Retina (tissue), 1 donor: ENCODE measurements at places on chromosomes 1 and 21.

DNA sequence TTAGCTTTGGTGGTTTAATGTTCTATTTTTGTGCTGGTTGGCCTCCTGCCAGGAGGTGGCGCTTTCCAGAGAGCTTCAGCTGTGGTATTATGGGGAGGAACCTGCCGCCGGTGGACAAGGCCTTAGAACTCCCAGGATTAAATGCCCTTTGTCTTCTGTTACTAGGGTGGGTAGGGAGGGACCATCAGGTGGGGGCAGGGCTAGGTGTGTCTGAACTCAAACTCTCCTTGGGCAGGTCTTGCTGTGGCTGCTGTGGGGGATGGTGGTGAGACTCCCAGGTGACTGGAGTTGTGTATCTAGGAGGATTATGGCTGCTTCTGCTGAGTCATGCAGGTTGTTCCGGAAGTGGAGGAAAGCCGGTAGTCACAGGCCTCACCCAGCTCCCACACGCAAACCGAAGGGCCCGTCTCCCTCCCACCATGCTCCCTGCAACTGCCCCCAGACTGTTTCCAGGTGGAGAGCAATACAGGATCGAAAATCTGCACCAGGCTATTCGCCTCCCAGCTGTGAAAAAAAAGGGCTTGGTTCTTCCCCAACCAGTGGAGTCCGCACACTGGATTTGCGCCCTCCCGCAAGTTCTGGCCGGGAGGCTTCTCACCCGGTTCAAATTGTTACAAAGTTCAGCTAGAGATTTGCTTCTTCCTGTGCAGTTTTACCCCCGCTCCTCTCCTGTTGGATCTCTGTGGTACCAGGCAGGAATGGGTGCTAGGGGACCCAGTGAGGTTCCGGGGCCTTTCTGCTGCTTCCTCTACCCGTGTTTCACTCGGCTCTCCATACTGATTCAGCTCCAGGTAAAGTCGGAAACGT lies 220.5 kb downstream of the CENPF start:
- no peak for DNase-seq

DNA sequence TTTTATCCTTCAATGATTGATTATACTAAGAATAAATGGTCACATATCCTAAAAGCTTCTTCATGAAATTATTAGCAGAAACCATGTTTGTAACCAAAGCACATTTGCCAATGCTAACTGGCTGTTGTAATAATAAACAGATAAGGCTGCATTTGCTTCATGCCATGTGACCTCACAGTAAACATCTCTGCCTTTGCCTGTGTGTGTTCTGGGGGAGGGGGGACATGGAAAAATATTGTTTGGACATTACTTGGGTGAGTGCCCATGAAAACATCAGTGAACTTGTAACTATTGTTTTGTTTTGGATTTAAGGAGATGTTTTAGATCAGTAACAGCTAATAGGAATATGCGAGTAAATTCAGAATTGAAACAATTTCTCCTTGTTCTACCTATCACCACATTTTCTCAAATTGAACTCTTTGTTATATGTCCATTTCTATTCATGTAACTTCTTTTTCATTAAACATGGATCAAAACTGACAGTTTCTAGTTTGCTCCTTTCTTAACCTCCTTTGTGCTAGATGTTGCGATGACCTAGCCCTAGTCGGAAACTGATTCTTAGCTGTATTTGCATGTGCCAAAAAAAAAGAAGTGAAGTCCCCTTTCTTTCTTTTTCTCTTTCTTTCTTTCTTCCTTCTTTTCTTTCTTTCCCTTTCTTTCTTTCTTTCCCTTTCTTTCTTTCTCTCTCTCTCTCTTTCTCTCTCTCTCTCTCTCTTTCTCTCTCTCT lies 45.1 kb downstream of the MAP3K7CL start:
- DNase-seq, result no peak

GRCh38 chr1:237702161-237702560 lies 188.6 kb downstream of the ZP4 start:
- DNase-seq, result no peak

GRCh38 chr1:2226525-2227345 lies 1.4 kb upstream of the SKI start:
- peak; percentile 51 for DNase-seq

DNA sequence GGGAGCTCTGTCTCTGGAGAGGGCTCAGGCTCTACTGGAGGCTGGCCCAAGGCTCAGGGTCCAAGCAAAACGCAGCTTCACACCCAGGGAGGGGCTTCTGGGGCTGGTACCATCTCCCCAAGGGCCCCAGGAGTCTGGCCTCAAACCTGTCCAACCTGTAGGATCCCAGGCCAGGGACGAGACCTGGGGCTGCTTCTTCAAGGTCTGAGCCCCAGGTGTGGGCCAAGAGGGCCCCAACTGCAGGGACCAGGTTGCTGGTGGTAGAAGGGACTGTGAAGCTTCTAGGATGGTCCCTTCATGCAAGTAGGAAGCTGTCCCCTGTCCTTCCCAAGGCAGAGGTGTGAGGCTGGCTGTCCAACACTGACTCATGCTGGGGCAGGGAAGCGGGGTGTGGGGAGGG lies 7.8 kb upstream of the MMEL1 start:
- no peak for DNase-seq

GRCh38 chr1:36285443-36286101 lies 20.6 kb upstream of the SH3D21 start:
- peak; percentile 54 for DNase-seq

GRCh38 chr1:50332941-50333594 lies 90.2 kb downstream of the DMRTA2 start:
- peak; percentile 93 for DNase-seq

- peak; percentile 7 for DNase-seq
These were observed 75.5 kb downstream of the ADAMTS1 start for GRCh38 chr21:26769613-26770188.
